ENCODE measurements at places on chromosomes 6 and 20.

DNA sequence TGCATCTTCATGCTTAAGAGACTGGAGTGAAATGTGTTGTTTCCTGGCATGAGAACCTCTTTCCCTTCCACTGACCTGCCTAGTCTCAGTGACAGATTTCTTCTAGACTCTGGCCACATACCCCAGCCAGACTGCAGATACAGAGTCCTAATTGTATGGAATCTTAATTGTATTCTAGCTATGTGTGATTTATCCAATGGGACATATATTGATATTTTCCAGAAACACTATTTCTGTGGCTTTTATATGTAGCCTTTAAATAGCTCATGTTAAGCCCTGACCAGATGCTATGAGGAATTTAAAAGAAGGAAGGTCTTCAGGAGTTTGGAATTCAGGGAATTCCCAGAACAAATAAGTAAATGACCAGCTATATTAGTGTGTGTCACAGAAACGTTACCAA lies 99.0 kb downstream of the FIG4 start:
- DNase-seq, result peak; percentile 51

DNA sequence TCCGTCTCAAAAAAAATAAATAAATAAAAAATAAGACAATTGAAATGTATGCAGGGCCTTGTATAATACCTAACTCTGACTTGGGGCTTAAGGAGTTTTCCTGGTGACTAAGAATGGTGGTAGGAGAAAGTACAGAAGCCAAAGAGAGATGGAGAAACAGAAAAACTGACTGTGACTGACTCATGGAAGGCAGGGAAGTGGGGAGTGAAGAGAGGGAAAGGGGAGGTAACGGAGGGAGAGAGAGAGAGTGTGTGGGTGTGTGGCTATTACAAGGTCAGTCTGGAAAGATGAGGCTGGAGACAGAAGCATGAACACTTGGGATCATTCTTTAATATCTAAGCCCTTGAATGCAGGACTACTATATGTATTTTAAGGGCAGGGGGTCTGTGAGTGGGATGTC lies 38.5 kb downstream of the SNRNP48 start:
- DNase-seq, result peak; percentile 68

DNA sequence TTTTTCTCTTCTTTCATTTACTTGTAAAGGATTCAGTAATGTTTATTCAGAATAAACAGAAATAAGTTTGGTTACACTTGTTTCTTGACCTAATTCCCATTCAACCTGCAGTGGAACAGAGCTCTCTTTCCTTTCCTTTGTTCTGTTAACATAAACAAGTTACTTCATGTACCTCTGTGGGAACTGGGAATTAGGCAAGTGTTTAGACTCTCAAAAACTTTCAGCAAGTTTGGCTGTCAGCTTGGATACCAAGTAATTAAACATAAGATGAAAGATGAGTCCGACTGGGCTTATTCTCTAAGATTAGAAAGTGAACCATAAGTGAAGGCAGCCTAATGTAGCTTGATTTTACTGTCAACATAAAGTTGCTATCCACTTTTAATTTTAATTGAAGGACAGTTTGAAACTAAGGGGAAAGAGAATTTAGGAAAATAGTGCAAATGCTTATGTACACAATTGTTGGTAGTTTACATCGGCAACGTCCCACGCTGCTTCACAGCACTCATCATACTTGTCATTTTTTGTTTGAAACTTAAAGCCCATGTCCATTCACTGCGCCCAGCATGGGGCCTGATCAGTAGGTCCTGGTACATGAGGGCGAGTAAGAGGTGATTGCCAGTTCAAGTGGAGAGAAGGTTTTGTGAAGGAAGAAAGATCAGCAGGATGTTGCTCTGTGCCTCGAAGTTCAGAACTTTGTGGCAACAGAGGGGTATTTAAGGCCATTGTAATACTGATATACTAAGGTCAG lies 113.0 kb downstream of the PLEKHG1 start:
- DNase-seq, result no peak

GRCh38 chr20:55070001-55070400 lies 594.6 kb downstream of the DOK5 start:
- no peak for DNase-seq

- DNase-seq, result no peak
Observed at GRCh38 chr6:17983730-17984129, 3.7 kb downstream of the KIF13A start.

DNA sequence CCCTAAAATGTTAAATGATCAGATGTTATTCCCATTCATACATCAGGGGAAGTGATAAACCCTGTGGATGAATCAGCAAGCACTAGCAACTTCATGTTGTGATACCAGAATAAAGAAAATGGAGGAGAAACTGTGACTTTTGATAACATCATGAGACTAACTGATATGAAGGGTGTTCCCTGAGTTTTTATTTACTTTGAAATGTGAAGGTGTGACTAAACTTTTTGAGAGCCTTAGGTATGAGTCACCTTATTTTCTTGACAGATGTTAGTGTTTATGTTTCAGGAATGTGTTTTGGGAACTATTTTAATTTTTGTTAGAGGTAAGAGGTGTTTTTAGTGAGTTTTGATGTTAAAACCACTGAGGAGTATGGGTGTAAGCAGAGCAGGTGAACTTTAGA lies 4.4 kb downstream of the PARD6B start:
- no peak for DNase-seq

- DNase-seq, result peak; percentile 58
Observed at GRCh38 chr20:43751167-43752050, 24.6 kb upstream of the GTSF1L start.

DNA sequence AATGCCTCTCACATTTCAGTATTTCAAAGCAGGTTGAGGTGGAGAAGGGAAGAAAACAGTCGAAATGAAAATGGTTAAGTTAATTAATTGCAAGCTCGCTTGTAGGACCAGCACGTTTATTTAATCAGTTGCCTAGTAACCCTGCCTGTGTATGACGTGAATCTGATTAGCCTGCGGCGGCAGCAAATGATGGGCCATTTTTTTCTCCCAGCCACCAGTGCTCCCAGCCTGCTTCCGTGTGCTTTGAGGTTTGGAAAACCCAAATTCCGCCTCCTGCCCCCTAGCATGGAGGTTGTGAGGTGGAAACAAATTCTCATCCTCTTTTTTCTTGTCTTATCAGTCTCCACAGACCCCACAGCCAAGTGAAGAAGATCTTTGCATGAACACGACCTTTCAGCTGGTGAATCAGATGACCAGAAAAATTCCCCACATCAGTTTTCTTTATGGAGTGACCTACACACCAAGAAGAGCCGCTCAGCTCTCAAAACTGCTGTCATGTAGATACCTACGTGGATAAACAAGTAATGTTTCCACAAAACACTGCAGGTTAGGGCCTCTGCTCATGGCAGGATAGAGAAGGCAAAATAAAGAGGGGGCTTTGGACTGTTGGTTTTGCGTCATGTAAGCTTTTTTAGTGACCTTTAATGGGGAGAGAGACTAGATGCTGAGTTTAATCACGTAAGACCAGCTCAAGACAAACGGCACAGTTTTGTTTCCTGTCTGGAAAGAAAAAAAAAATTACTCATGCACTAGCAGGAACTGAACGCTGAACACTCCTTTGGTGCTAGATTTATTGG lies 572.9 kb upstream of the NOX3 start:
- no peak for DNase-seq

- no peak for DNase-seq
Observed at GRCh38 chr6:16371401-16371800, 133.0 kb downstream of the GMPR start.

- peak; percentile 86 for DNase-seq
Observed at GRCh38 chr6:82364087-82365015, 734 bp downstream of the TPBG start.

DNA sequence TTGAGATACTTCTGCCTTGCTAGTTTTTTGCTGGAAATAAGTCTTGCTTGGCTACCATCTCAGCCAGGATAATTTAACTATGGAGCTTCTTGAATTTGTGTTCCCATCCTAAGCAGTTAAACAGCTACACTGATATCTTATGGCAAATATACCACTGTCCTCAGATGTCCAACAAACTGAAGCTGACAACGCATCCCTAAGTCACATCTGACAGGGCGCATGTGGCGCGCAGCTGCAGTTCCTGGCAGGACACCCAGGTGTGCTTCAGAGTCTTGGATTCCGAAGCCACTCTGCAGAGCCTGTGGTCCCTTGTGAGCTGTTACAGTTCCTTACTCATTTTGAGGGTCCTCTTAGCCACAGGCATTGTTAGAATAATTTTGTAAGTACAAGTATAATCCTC lies 127.9 kb downstream of the WDR27 start:
- DNase-seq, result no peak

GRCh38 chr20:53707371-53708055 lies 113.9 kb upstream of the ZNF217 start:
- DNase-seq, result peak; percentile 28

GRCh38 chr6:68238097-68238601 lies 396.9 kb upstream of the ADGRB3 start:
- DNase-seq, result no peak

DNA sequence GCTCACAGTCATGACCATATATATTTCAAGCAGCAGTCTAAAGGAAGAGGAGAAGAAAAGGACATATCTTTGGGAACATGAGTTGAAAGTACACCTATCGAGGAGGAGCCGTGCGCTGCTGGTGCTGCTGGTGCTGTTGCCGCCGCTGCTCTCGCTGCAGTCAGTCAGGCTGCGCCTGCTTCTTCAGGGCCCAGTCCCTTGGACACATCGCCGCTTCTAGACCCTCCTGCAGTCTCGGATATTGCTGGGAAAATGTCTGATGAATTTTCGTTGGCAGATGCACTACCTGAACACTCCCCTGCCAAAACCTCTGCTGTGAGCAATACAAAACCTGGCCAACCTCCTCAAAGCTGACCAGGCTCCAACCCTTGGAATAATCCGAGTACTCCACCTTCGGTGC lies 8.2 kb upstream of the ASCC3 start:
- no peak for DNase-seq

- DNase-seq, result peak; percentile 35
Observed at GRCh38 chr6:38034274-38034914, 214.9 kb downstream of the ZFAND3 start.

DNA sequence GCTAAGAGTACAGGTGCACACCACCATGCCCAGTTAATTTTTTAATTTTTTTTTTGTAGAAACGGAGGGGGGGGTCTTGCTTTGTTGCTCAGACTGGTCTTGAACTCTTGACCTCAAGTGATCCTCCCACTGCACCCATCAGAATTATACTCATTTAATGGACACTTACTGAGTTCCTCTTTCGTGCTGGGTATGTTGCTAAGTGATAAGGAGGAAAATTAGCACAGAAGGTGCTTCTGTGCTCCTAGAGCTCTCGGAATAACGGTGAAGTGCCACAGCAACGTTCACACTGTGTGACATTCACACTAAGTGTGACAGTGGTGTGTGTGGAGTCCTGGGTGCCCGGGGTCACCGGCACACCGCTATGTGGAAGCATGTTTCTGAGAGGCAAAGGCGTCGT lies 32.1 kb upstream of the BMP6 start:
- DNase-seq, result no peak

GRCh38 chr6:134602123-134602522 lies 284.2 kb upstream of the SGK1 start:
- no peak for DNase-seq

Data from GM03348 (cell line).